ENCODE measurements at places on chromosomes 6 and 20. TPM values are rescaled to one million over a fixed set of nuclear protein-coding genes. Genes with fewer than 3 reads are reported as not detected.
A peak's percentile ranks its signal among the peaks of the same experiment; 100 is the strongest.

GRCh38 chr20:54694516-54694915 is 219.1 kb downstream of the DOK5 start:
- no peak for DNase-seq

DNA sequence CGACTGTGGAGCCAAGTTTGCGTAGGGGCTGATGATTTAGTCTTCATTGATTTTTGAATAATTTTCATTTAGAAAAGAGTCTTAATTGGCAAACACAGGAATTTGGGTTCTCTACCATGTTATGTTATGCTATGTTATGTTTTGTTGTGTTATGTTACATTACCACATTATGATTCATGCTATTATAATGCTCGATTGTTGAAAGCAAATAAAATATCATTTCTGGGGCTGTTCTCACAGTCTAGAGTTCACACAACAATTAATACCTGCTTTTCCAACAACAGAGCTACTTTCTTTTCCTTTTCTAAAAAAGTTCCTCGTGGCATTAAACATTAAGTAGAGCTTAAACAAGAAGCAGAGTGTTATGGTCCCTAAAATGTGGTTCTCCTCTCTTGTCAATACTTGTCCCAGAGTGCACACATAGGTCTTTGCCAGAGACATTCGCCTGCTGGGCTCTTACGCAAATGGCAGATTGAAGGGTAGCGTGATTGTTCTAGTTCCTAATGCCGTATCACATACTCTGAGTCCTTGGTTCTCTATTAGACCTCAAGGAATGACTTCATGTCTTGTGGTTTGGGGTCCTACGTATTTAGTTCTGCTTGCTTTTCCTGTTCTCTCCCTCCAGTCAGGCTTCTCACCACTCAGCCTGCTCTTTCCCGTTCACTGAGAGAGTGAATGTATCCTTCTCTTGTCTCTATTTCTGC is 370.3 kb downstream of the CD109 start:
- no peak for DNase-seq

DNA sequence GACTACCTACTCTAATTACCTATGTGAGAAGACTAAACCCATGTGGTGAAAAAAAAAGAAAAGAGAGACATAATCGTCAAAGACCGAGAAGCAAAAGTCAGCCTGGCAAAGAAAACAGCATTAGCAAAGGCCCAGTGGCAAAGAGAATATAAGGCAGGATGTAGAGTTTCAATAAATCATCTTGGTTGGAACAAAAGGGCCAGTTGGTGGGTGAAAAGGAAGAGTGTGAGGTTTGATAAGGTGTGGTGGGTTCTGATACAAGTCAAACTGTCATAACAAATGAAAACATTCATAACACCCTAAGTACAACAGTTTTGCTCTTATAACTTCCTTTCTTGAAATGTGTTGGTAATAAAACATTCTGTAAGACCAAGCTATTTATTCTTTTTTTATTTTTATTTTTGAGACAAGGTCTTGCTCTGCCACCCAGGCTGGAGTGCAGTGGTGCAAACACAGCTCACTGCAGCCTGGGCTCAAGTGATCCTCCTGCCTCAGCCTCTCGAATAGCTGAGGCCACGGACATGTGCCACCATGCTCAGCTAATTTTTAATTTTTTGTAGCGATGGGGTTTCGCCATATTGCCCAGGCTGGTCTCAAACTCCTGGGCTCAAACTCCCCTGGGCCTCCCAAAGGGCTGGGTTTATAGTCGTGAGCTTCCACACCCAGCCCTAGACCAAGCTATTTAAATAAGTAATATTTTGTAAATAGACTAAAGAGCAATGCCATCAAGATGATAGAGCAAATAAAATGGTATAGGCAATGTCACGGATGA is 18.9 kb upstream of the GTF3C6 start:
- no peak for DNase-seq

DNA sequence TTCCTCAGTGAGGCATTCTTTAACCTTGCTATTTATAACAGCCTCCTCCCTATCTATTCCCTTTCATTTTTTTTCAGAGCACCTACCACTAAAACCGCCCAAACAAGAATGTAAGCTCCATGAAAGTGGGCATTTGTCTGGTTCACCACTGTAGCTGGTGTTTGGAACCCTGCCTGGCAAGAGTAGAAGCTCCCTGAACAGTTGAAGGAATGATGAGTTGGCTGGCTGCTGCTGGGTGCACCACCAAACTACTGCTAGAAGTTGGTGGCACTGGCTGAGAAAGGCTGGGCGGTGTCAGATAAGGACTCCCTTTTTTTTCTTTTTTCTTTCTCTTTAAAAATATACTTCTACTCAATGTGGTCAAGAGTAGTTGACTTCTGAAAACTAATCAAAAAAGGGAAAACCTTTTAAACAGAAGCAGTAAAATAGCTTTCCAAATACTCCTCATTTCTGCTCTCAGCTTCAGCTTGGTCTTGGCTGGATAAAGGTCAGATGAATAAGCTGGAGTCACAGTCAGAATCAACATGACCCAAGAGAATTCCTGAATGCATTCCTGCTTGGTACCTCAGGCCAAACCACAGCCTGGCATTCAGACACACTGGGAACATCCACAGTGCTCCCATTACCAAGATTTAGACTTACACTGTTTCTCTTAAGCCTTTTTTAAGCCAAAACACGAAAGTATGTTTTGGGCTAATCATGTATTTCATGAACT is 38.0 kb downstream of the RTN4IP1 start:
- DNase-seq: no peak

DNA sequence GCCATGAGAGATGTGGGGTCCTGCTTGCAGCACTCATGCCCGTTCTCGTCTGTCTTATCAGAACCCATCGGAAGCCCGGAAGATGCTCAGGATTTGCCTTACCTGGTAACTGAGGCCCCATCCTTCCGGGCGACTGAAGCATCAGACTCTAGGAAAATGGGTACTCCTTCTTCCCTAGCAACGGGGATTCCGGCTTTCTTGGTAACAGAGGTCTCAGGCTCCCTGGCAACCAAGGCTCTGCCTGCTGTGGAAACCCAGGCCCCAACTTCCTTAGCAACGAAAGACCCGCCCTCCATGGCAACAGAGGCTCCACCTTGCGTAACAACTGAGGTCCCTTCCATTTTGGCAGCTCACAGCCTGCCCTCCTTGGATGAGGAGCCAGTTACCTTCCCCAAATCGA is 8.3 kb downstream of the PI16 start:
- DNase-seq: peak; percentile 74

GRCh38 chr20:4216142-4216735 is 200.9 kb upstream of the RNF24 start:
- DNase-seq: no peak

- DNase-seq: no peak
Observed at GRCh38 chr20:36824142-36824940, 50.8 kb upstream of the DSN1 start.

Gene AP5S1
- total RNA-seq: 13.4 TPM

Gene MCHR2
- not detected for total RNA-seq
